ENCODE measurements at places on chromosomes 12 and 14.

GRCh38 chr12:105300883-105301282, 29.6 kb upstream of the C12orf75 start:
- DNase-seq = no peak

- no peak for DNase-seq
Measured at GRCh38 chr14:33848009-33848408, 102.9 kb downstream of the EGLN3 start.

GRCh38 chr14:39015360-39015961, 87.6 kb downstream of the SEC23A start:
- DNase-seq = no peak

DNA sequence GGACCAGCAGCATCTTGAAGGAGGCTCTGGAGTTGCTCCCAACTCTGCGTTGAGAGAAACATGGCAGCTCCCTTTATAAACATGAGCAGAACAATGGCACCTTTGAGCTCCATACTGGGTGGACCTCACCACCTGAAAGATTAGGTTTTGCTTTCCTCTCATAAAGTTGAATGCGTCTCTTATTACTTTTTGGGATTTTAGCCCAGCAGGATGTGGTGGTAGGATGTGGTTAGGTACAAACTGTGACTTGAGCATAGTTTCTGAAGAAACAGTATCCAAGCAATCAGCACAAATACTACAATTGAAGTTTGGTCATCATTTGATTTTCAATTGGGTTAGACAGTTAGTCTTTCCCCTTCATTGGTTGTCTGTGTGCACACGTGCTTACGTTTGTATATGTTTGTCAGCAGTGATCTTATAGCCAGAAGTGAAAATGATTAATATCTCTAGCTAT, at the start of gene PRR4:
Gene PRR4, minus strand, starts transcription at position 51 of the 454 bp plus-strand sequence. Its CDS starts 38 bp downstream, at position 13.
- DNase-seq = peak; percentile 11

- no peak for DNase-seq
Measured at GRCh38 chr12:15751741-15752140, 37.4 kb downstream of the EPS8 start.

- no peak for DNase-seq
Measured at GRCh38 chr12:70648191-70648590, 11.0 kb upstream of the PTPRB start.

- no peak for DNase-seq
Measured at GRCh38 chr12:50174971-50175715, 8.0 kb upstream of the CERS5 start.

DNA sequence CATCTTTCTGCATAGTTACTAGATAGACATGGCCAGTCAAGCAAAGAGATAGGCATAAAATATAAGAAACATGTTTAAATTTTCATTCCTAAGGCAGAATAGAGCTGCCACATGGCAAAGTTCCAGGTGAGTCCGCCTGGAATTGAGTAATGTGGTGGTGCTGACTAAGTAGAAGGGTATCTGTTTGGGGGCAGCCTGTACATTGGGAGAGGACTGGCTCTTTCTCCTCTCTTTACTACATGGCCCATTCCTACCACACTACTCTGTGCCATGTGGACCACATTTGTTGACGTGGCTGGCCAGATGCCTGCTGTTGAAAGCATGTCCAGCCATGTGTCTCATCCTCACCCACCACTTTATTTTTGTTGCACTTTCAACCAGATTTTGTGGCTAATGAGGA, 354.0 kb downstream of the ETNK1 start:
- no peak for DNase-seq

DNA sequence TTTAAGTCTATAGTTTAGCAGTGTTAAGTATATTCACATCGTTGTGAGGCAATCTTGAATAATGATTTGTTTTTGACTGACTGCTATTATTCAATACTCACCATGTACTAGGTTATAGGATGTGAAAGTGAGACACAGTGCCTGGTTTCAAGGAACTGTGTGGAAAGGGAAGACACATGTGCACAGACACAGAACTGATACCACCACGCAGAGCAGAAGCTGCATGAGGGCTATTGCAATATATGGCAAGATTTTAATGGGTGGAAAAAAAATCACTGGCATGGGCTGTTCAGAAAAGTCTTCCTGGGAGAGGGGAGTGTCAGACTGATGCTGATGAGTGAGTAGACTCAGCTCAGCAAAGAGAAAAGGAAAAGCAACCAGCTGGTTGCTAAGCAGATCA, 10.4 kb downstream of the SLC7A8 start:
- DNase-seq = no peak

- no peak for DNase-seq
Measured at GRCh38 chr12:24482044-24482443, 466.9 kb downstream of the BCAT1 start.

- DNase-seq = no peak
Measured at GRCh38 chr12:57487055-57487596, 742 bp upstream of the MARS1 start.

DNA sequence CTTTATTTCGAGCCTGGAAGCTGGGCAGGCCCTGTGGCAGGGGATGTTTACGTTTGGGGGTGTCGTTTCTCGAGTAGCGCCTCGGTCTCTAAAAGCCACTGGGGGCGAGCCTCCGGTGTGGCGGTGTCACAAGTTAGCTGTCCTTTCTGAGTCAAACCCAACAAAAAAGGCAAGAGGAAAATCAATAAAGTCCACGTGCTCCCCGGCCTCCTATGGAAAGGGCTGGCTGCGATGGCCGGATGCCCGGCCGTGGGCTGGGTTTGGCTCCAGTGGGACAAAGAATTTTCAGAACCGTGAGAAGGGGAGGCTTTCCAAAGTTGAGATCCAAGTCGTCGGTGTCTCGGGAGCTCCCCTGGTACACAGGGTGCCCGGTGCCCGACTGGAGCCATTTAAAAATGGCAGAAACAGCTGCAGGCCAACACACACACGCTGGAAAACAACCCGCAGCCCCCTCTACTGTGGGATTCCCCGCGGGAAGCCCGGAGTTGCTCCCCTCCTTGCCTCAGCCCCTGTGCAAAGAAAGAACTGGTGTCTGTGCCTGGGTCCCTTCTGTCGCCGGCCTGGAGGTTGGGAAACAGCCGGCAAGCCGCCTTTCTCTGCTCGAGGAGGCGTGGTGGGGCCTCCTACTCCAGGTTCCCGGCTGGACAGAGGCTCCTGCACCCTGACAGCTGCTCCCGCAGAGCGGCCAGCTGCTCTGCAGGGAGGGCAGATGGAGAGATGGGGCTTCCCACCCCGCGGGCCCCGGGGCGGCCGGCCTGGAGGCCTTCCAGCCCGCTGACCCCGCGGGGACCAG, 1.9 kb downstream of the BCL7A start:
- DNase-seq = peak; percentile 48

DNA sequence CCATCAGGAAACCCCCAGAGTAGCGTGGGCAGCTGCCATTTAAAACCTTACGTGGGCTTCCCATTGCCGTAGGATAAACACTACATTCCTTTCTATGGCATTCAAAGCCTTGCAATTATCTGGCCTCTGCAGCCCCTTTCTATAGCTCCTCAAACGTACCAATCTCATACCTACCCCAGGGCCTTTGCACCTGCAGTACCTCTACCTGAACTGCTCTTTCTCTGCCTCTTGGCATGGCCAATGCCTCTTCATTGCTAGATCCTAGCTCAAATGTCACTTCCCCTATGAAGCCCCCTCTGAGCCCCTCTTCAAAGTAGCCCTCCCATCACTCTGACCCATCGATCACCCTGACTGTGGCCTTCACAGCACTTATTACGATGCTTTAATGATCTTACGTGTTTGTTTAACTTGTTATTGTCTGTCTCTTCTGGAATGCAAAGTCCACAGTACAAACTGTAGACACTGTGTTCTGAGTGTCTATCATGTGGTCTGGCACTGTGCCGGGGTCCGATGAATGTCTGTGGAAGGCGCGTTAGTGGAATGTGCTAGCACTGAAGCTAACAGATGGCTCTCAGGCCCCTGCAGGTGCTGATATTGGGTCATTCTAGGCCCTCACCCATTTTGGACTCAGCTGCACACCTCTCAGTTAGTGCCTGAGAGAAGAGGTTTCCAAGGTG, 157.3 kb upstream of the NOS1 start:
- no peak for DNase-seq

- DNase-seq = no peak
Measured at GRCh38 chr12:111816065-111816615, 25.9 kb upstream of the MAPKAPK5 start.

DNA sequence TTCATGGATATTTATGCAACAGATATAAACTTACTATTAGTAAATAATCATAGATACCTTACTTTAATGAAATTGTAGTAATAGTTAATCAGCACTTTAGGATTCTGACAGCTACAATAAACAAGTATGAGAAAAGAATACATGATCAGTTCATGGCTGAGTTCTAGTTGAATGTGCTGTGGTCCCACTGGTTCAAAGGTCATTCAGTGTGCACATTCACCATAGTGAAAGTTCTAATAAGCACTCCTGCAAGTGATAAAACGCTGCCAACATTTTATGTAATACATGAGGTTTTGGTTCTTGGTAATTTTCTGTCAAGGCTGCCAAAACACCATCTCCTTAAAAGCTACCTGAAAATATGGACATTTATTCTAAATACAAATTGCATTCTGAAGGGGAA, 92.6 kb downstream of the NUMB start:
- DNase-seq = no peak

- DNase-seq = no peak
Measured at GRCh38 chr14:72763892-72764291, 130.0 kb downstream of the DPF3 start.

GRCh38 chr14:69354383-69355153, 43.5 kb downstream of the ERH start:
- peak; percentile 75 for DNase-seq

- peak; percentile 43 for DNase-seq
Measured at GRCh38 chr12:57844709-57845477, 1.6 kb downstream of the CTDSP2 start.

- no peak for DNase-seq
Measured at GRCh38 chr12:97168804-97169203, 261.7 kb downstream of the NEDD1 start.

DNA sequence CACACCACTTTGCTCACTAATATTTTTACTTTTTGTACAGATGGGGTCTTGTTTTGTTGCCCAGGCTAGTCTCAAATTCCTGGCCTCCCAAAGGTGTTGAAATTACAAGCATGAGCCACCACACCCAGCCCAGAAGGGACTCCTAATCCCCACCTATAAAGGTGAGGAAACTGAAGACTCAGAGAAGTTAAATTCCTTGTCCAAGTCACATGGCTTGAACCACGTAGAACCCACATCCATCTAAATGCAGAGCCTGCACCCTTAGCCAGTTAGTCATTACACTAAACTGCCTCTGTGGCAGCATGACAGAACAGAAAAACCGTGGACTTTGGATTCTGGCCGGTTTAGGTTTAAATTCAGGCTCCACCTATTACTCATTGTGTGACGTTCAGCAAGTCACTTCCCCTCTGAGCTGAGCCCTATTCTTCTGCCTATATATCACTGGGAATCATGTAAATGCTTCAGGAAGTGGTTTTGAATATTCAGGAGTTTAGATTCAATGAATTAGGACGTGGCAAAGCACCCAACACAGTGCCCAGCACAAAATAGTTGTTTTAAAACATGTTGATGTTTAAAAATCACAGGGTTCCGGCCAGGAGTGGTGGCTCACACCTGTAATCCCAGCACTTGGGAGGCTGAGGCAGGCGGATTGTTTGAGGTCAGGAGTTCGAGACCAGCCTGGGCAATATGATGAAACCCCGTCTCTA, 3.0 kb upstream of the CORO1C start:
- no peak for DNase-seq

DNA sequence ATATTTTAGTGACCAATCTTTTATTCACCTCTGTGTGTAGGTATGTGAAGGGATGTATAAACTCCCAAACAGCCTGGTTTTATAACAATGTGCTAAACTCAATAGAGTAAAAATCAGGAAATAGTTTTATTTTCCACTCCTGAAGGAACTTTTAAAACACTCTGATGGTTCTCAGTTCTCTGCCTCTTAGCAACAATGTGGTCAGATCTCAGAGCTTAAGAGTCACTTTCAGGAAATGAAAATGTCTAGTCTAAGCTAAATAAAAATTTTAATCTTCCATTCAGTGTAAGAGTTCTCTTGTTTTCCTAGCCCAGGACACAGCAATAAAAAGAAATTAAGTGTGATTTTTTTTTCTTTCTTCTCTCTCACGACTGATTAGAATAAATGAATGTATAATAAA, 718.0 kb downstream of the C12orf50 start:
- DNase-seq = no peak

DNA sequence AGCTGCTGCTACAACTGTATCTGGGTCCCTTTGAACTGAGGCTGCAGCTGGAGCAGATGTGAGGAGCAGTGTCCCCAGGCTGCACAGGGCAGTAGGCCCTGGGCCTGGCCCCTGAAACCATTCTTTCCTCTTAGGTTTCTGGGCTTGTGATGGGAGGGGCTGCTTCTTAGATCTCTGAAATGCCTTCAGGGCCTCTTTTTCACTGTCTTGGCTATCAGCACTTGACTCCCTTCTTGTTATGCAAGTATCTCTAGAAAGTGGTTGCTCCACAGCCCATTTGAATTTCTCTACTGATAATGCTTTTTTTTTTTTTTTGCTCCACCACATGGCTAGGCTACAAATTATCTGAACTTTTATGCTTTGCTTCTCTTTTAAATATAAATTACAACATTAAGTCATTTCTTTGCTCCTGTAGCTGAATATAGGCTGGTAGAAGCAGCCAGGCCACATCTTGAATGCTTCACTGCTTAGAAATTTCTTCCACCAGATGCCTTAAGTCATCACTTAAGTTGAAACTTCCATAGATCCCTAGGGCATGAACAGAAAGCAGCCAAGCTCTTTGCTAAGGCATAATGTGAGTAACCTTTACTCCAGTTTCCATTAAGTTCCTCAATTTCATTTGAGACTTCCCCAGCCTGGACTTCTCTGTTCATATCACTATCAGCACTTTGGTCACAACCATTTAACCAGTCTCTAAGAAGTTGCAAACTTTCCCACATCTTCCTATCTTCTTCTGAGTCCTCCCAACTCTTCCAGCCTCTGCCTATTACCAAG, 41.1 kb downstream of the ACSM4 start:
- DNase-seq = no peak

- no peak for DNase-seq
Measured at GRCh38 chr12:102960766-102961465, 3.4 kb downstream of the ASCL1 start.

- no peak for DNase-seq
Measured at GRCh38 chr12:47824198-47824597, 4.5 kb upstream of the HDAC7 start.

- no peak for DNase-seq
Measured at GRCh38 chr14:102764220-102764671, 13.0 kb upstream of the TRAF3 start.

- no peak for DNase-seq
Measured at GRCh38 chr12:7090222-7090998, 1.8 kb downstream of the C1R start.

Measured in activated naive CD8-positive, alpha-beta T cell treated with anti-CD3 and anti-CD28 coated beads for 36 hours (primary cell).